ENCODE measurements at places on chromosomes 2 and 18.

DNA sequence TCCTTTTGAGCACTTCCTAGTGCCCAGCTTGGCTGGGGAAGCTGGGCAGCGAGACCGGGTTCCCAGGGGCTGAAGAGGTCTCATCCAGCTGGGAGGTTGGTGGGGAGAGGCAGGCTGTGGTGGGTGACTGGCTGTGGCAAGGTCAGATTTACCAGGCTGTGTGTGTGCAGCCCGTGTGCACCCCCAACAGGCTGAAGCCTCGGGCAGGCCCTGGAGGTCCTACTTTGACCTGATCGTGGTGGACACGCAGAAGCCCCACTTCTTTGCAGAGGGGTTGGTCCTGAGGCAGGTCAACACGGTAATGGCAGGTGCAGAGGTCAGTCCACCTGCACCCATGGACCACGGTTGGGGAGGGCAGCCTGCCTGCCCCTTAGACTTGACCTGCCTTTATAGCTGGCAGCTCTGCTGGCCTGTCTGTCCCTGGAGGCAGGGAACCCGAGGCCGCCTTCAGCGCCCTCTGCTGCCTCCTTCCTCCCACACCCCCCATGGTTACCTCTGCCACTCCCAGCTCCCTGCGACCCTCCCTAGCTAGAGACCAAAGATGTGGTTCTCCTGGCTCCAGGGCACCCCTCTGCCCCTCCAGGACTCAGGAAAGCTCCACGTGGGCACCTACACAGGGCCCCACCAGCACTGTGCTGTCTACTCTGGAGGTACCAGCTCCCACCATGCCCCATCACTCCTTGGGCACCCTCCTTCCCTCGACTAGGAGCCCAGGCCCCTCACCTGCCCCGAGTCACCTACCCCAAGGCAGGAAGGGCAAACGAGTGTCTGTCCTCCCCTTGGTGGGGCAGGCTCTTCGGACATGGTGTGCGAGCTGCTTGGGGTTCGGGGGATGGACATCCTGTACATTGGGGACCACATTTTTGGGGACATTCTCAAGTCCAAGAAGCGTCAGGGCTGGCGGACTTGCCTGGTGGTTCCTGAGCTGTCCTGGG lies 4.0 kb downstream of the NT5DC4 start:
- no peak overlapping the region for H3K4me3 ChIP-seq
- DNase-seq: no peak
- no peaks in the 10 kb centered on the region for H3K36me3 ChIP-seq

DNA sequence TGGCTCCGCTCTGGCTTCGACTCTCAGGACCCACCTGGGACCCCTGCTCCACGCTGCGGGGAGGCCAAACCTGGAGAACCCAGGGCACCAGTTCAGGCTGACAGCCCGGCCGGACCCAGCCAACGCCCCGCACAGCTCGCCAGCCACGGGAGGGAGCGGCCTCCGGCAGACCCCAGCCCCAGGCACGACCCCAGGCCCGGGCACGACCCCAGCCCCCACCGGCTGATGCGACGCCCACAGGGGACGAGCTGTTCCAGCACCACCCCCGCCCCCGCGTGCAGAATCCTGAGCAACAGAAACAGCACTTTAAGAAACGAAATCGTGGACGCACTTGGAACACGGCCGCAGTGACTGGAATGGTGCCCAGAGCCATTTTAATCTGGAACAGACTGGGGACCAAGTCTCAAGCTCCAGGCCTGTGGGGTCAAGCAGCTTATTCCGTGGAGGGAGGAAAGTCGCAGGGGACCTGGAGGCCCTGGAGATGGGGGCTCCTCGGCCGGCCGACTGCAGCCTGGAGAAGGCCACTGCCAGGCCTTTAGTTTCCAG lies 74.2 kb downstream of the MBP start:
- DNase-seq: no peak
- no peaks in the 10 kb centered on the region for H3K27me3 ChIP-seq
- H3K27ac ChIP-seq: no peak overlapping the region
- peaks cover 89% of the 10 kb centered on the region for H3K4me1 ChIP-seq
- no peak overlapping the region for H3K4me3 ChIP-seq

GRCh38 chr2:6641956-6642355 lies 223.8 kb downstream of the CMPK2 start:
- H3K27ac ChIP-seq: no peak overlapping the region
- H3K4me3 ChIP-seq: no peak overlapping the region
- H3K27me3 ChIP-seq: no peaks in the 10 kb centered on the region
- no peak for DNase-seq
- H3K4me1 ChIP-seq: no peaks in the 10 kb centered on the region
- H3K36me3 ChIP-seq: no peaks in the 10 kb centered on the region

- H3K27me3 ChIP-seq: peaks cover 28% of the 10 kb centered on the region
- H3K4me3 ChIP-seq: no peak overlapping the region
- no peaks in the 10 kb centered on the region for H3K36me3 ChIP-seq
These were observed 20.1 kb upstream of the CD207 start for GRCh38 chr2:70855667-70856066.

GRCh38 chr2:233862261-233862768 lies 5.9 kb downstream of the MSL3B start:
- peaks cover 27% of the 10 kb centered on the region for H3K4me1 ChIP-seq
- H3K27me3 ChIP-seq: peaks cover 7% of the 10 kb centered on the region
- no peak overlapping the region for H3K4me3 ChIP-seq
- DNase-seq: no peak

GRCh38 chr18:5969989-5970403 lies 74.7 kb upstream of the TMEM200C start:
- H3K27me3 ChIP-seq: no peaks in the 10 kb centered on the region
- H3K36me3 ChIP-seq: no peaks in the 10 kb centered on the region
- H3K4me3 ChIP-seq: no peak overlapping the region
- peak; percentile 24 for DNase-seq
- no peak overlapping the region for H3K27ac ChIP-seq
- peaks cover 6% of the 10 kb centered on the region for H3K4me1 ChIP-seq
